ENCODE measurements at places on chromosomes 4 and X. TPM values are rescaled to one million over a fixed set of nuclear protein-coding genes. Genes with fewer than 3 reads are reported as not detected.

DNA sequence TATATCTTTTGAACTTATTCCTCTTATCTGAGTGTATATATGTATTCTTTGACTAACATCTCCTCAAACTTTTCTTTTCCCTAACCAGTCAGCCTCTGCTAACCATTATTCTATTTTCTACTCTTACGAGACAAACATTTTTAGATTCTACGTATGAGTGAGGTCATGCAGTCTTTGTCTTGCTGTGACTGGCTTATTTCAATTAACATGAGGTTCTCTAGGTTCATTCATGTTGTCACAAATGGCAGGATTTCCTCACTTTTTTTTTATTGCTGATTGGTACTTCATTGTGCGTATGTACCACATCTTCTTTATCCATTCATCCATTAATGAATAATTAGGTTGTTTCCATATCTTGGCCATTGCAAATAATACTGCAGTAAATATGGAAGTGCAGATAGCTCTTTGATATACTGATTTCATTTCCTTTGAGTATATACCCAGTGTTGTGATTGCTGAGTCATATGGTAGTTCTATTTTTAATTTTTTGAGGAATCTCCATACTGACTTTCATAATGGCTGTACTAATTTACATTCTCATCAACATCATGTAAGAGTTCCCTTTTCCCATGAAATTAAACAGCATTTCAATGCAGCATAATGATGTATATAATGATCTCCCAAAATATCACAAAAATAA lies 80.1 kb downstream of the HS3ST1 start:
- no peak for DNase-seq

Gene RNF175
- 25.7 TPM for total RNA-seq

Gene NDNF
- 23.9 TPM for total RNA-seq

Gene GRID2
- total RNA-seq, result 1.3 TPM

Gene KLHL8
- total RNA-seq, result 18.6 TPM

- no peak for DNase-seq
These were observed 60.2 kb downstream of the SLIT2 start for GRCh38 chr4:20311856-20312255.

Gene SOX3
- total RNA-seq, result 205 TPM

Gene FOXR2
- total RNA-seq, result not detected

GRCh38 chr4:93495346-93495745 lies 333.2 kb upstream of the ATOH1 start:
- DNase-seq, result no peak

Gene EOLA1
- total RNA-seq, result 14.5 TPM

Data from neural crest cell (in vitro differentiated cells).